Stimulated activated naive CD4-positive, alpha-beta T cell treated with Interleukin-2 at 50 U/mL for 16 hours (primary cell): ENCODE measurements at places on chromosomes 16 and 17.

DNA sequence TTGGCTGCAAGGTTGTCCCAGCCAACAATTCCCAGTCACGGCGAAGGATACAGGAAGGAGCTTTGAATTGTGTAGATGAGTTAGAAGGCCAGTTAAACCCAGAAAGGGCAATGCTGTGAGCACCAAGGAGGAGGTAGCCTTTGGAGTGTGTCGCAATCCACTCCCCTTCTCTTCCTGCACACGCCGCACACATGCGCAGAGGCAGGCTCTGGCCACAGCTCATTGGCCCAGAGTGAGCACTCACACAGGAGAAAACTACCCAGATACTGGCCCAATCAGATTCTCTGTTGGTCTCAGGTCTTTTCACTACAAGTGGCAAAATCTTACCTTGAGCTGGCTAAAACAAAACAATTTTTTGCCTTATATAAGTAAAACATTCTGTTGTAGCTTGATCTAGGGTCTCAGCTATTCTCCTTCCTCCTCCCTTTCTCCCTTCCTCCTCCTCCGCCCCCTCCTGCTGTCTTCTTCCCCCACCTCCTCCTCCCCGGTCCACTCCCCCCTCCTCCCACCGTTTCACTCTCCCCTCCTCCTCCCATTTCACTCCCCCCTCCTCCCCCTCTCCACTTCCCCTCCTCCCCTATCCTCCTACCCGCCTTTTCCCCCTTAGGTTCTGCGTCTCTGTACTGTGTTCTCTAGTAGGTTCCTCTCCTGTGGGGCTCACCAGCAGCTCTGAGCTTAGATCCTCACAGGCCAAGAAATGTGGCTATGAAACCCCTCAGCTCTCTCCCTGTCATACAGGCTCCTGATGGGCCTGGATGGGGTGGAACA, 344.9 kb downstream of the CPPED1 start:
- DNase-seq = no peak

DNA sequence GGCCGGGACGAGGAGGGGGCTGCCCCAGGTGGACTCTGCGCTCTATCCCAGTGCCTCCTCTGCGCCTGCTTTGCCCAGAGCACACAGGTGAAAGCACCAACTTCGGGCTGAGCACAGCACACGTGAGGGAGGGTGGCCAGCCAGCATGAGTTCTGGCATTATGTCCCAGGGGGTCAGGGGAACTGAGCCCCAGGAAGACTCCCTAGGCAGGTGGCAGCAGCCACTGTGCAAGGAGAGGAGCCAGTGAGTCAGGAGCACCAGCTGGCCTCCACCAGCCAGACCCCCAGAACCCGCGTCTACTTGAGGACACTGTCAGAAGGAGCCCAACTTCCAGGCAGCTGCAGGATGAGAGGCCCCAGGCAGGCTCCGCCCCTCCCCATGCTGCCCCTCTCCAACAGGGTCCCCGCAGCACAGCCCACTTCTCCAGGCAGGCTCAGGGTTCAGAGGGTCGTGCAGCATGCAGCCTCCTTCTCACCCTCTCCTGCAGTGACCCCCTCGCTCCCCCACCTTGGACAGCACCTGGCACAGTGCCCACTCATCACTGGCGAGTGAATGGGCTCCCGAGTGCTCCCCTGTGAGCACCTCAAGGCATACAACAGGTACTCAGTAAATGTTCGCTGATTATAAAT, 44.2 kb upstream of the RASD1 start:
- no peak for DNase-seq

DNA sequence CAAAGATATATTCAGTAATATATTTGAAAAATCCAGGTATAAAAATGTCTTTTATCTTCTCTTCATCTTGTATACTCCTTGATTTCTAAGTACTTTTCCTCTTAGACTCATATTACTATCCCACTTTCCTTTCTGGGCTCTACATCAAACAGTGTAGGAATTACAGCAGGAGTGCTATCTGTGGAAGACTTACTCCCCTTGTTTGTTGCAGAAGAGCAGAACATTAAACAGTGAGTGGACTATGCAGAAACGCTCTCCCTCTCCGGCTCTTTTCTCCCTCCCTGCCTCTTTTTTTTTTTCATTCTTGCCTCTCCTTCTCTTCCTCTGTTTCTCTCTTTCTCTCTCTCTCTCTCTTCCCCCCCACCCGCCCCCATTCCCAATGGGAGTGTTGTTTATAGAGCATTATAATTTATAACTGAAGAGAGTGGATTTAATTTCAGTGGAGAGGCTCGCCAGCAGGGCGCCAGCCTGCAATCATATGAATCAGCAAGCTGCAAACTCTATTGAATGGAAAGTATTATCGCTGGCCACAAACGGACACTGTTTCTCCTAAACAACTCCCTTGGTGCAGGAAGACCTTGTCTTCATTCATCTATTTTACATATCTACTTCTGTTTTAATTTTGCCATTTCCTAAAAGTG, 242.3 kb upstream of the TBX2 start:
- DNase-seq = no peak

DNA sequence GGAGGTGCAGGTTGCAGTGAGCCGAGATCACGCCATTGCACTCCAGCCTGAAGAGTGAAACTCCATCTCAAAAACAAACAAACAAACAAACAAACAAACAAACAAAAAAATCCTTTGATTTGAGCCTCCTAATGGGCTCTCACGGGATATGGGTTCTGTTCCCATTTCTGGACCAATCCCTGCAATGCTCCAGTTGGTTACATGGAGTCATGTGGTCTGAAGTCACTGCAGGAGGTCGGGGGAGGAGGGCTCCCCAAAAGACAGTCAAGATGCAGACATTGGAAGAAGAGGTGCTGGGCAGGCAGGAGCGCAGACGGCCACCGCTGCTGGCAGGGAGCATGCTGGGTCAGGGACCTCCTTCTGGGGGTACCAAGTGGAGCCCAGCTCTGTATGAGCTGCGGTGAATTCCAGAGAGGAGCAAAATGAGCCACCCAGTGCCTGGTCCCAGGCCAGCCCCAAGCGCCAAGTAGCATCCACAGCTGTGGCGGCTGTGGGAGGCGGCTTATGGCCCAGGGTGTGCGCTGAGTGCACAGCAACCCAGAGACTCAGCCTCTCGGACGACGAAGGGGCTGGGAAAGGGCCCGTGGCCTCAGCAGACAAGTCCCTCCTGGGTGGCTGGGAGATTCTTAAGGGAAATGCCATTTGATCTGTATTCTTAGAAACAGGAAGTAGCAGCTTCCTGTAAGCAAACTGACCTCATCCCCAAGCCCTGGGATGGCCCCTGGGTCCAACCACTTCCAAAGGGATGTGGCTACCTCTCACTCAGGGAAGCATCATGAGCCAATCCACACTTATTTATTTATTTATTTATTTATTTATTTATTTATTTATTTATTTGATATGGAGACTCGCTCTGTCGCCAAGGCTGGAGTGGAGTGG, 19.6 kb upstream of the ATP2A3 start:
- no peak for DNase-seq

DNA sequence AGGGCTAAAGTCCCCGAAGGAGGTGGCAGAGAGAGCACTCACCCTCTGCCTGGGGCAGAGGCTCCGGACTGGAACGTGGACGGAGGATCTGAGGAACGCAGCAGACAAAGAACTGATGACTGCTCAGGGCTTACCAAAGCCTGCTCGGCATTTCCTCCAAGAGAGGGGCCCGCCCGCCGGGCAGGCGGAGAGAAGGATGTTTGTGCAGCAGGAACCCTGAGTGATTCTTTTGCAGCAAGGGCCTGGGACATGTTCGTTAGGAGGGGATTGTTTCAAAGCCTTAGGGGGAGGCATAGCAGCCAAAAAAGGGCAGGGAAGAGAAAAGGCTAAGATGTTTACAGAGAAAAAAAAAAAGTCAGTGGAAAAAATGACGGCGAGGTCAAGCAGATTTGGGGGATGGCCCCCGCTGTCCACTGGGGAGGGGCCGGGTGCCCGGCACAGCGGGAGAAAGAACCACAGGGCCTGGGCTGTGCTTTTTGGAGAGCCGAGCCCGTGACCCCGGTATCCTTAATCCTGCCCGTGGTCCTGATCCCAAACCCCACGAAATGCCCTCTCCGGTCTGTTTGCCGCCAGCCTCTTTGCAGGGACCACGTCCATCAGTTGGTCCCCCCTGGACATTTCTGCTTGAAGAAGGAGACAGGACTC, 129.3 kb downstream of the NTN1 start:
- no peak for DNase-seq

GRCh38 chr16:65312795-65313194, 190.9 kb upstream of the CDH11 start:
- no peak for DNase-seq

GRCh38 chr16:11534262-11534661, 52.5 kb downstream of the LITAF start:
- DNase-seq = no peak

- DNase-seq = no peak
Measured at GRCh38 chr17:48747445-48748363, 19.2 kb upstream of the HOXB13 start.

- no peak for DNase-seq
Measured at GRCh38 chr17:73043686-73044581, 48.6 kb downstream of the SLC39A11 start.

DNA sequence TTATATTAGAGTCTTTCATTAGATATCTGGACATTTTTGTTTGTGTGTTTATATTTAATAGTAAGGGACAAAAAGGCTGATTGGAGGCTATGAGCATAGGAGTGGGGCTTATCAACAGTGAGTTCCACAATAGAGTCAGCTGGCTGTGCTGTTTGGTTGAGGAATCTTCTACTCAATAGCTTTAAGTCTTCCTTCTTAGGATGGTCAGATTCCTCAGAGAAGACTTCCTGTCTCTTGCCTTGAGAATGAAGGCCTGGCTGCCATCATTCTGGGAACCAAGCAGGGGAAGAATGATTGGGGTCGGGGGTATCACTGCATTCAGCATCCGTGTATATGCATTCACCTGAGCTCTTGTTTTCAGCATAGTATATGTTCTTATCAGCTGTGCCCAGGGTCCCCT, 31.9 kb upstream of the ABCC11 start:
- no peak for DNase-seq

- DNase-seq = no peak
Measured at GRCh38 chr17:34606763-34607162, 27.4 kb downstream of the TMEM132E start.

- DNase-seq = no peak
Measured at GRCh38 chr17:57721967-57722703, 23.0 kb downstream of the CCDC182 start.

DNA sequence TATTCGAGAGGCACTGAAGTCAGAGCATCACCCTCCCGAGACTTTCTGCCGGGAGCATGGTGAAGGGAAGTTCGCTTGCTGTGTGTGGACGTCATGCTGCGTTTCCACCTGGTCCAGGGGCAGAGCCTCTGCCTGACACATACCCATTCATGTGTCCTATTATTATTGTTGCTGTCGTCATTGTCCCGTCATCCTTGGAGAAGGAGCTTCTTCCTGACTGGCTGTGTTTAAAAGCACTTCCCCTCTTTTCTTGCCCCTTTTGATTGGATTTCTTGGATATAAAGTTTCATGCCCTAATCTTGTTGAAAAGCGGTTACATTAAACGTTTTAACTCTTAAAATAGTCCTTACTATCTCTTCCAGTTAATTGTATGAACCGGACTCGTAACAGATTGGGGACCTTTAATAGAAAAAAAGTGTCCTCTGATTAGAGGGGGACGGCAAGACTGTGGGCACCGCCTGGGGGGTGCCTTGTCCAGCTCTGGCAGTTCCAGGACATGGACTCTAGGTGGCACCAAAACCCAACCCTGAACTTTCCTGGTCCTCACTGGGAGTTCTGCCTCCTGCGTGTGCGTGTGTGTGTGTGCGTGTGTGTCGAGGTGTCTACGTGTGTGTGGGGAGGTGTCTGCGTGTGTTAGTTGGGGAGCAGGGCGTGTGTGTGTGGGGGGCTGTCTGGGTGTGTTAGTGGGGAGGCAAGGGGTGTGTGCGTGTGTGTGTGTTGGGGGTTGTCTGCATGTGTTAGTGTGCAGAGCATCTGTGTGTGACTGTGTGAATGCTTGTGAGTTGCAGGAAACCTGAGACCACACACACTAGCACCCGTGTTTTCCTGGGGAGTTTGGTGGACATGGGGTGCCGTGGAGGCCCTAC, 133.3 kb upstream of the CIBAR2 start:
- DNase-seq = peak; percentile 4

GRCh38 chr16:82506692-82507670, 119.8 kb upstream of the CDH13 start:
- DNase-seq = no peak

- no peak for DNase-seq
Measured at GRCh38 chr16:88387941-88388627, 5.3 kb downstream of the ZNF469 start.

- DNase-seq = no peak
Measured at GRCh38 chr16:8953064-8953463, 10.6 kb downstream of the USP7 start.

DNA sequence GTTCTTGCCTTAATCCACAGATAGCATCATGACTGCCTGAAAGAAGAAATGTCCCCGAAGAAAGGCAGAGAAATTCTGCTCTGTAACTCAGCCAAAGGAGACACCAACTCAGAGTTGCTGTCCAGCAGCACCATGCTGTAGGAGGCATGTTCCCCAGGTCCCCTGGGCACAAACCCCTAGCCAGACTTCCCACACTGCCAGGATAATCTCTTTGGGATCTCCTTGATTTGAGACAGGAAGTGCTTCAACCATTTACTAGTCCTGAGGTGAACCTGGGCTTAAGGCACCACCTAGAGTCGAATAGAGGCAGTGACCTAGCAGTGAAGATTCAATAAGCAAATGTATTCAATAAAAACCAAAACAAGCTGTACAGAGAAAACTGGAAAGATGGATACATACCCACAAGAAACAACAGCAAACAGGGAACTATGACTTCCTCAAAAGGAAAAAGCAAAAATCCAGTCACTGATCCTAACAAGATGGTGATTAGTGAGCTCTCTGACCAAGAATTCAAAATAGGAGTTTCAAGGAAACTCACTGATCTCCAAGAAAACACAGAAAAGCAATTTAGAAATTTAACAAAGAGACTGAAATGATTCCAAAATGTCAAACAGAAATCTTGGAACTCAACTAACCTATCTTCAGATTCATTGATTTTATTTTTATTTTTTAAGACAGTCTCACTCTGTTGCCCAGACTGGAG, 5.7 kb downstream of the OR4D2 start:
- DNase-seq = peak; percentile 11

- no peak for DNase-seq
Measured at GRCh38 chr16:46807336-46807735, 23.6 kb downstream of the C16orf87 start.

- no peak for DNase-seq
Measured at GRCh38 chr16:90026135-90026534, 6.9 kb upstream of the DBNDD1 start.

DNA sequence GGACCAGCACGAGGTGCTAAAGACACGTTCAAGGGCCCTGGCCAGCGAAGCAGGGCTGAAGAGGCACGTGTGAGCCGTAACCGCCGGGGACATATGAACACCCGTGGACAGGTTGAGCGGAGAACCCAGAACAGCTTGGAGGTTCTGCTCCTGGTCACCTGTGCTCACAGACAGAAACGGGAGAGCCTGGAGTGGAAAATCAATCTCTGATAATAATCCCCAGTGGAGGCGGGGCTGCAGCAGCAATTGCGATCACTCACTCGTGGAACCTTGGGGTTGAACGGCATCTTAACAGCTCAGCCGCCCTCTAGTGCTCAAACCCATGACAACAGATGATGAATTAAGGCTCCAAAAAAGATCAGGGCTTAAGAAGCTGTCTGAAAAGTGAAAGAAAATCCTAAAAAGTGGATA, 25.6 kb downstream of the WIPI1 start:
- peak; percentile 34 for DNase-seq

- DNase-seq = no peak
Measured at GRCh38 chr17:49209061-49209571, 1.3 kb downstream of the GNGT2 start.
